ENCODE measurements at places on chromosomes 2 and 18.

GRCh38 chr2:65452150-65452895 is 19.9 kb upstream of the SPRED2 start:
- DNase-seq = no peak

GRCh38 chr2:226898897-226899296 is 63.0 kb downstream of the RHBDD1 start:
- no peak for DNase-seq

DNA sequence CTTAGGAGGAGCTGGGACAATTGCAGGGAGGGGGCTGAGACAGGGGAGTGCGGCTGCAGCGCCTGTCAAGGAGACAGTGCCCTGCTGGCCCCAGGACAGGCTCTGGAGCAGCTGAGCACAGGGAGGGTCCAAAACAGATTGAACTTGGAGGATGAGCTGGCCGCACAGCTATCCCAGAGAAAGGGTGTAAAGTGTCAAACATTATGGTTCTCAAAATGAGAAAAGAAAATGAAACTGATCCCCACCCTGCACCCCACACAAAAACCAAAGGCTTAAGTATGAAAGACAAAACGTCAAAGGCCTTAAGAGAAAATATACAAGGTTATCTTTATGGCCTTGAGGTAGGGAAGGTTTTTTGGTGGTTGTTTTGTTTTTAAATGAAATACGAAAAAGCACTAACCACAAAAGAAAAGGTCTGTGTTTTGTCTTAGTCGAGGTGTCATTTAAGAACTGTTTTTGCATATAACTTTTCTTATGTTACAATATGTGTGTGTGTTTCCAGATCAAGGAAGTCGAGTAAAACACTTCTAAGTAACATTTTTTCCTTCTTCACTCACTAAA is 111.8 kb downstream of the HDAC4 start:
- no peak for DNase-seq

DNA sequence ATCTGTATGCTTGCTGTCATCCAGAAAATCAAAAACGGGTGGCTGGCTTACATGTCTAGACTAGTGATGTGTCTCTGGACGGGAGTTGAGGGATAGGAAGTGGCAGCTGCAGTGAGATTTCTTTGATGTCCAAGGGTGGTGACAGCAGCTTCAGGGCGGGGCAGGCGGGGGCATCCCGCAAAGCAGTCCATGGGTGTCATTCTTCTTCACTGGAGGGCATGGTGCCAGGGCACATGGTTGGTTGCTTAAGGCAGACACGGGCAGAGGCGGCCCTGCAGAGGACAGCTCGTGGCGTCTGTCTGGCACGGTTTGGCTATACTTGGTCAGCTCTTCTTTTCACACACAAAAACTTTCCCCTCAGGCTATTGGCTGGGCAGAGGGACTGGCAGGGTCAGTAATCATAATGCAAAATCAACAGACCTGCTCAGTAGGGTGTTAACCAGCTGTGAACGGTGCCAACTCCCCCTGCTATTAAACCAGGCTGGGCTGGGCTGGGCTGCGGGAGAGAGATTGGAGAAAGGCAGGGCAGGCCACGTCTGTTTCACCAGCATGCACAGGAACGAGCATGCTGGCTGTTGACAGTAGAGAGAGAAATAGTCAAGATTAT is 63.7 kb downstream of the COL4A3 start:
- DNase-seq = no peak

GRCh38 chr2:72920318-72921087 is 3.2 kb downstream of the EMX1 start:
- DNase-seq = no peak

- DNase-seq = no peak
These were observed 4.3 kb downstream of the VAPA start for GRCh38 chr18:9918016-9918680.

- no peak for DNase-seq
These were observed 368.7 kb downstream of the ZNF516 start for GRCh38 chr18:76126327-76126726.

DNA sequence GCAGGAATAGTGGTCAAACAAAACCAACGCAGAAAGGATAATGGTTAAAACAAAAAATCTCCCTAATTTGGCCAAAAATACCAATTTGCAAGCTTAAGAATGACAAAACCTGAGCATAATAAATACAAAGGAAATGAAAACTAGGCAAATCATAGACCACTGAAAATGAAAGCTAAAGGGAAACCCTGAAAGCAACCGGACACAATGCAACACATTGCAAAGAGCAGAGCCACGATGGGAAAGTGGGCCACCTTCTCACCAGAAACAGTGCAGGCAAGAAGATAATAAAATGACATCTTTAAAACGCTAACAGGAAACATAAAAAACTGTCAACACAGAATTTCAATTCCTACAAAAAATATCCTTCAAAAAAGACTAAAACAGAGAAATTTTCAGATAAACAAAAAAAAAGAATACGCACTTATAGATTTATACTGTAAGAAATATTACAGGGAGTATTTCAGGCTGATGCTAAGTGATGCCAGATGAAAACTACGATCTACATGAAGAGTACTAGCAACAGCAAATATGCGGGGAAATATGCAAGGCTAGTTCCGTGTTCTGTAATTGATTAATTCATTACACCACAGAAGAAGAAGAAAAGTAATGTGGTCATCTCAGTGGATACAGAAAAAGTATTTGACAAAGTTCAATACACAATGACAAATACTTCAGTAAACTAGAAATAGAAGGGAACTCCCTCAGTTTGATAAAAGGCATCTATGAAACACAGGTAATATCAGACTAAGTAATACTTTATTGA is 239.5 kb downstream of the L3MBTL4 start:
- DNase-seq = no peak

GRCh38 chr2:46650556-46651001 is 171.2 kb downstream of the TMEM247 start:
- peak; percentile 43 for DNase-seq

DNA sequence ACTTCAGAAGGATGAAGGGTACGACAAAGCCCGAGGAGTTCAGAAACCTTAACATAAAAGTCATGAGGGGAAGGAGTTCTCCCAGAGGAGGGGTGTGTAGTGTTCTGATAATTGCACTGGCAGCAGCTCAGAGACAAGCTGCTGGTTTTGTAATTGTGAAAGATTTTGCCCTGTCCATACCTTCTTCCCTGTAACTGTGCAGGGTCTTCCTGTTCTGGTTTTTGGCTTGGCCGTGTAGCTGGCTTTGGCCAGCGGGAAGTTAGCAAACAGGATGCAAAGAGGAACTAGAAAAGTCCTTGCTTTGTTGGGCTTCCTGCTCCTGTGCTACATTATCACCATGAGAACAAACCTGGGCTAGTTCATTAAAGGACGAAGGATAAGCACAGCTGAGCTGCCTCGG is 160.8 kb downstream of the LPIN1 start:
- no peak for DNase-seq

- DNase-seq = no peak
These were observed 111.1 kb downstream of the PDCL3 start for GRCh38 chr2:100673691-100674485.

DNA sequence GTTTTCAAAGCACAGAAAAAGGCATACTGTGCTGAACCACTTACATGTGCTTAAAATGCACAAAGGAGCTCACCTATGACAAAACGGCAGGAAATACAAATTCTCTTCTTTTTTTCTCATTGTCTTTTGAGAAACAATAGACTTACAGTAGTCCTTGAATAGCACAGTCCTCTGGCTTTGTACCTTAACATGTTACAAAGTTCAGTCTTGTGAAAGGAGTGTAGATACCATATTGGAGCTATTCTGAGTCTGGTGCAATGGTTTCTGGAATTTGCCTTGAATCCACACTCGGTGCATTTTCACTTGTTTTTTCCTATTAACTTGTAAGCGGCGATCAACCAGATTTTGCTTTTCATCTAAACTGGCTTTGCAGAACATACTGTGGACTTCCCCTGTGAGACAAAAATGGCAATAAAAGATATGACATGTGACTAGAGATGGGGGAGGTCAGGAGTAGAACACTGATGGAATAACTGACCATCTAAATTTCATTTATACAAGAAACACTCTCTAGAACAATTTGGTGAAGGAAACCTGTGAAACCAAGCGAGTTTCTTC is 109.7 kb downstream of the METTL8 start:
- DNase-seq = no peak

DNA sequence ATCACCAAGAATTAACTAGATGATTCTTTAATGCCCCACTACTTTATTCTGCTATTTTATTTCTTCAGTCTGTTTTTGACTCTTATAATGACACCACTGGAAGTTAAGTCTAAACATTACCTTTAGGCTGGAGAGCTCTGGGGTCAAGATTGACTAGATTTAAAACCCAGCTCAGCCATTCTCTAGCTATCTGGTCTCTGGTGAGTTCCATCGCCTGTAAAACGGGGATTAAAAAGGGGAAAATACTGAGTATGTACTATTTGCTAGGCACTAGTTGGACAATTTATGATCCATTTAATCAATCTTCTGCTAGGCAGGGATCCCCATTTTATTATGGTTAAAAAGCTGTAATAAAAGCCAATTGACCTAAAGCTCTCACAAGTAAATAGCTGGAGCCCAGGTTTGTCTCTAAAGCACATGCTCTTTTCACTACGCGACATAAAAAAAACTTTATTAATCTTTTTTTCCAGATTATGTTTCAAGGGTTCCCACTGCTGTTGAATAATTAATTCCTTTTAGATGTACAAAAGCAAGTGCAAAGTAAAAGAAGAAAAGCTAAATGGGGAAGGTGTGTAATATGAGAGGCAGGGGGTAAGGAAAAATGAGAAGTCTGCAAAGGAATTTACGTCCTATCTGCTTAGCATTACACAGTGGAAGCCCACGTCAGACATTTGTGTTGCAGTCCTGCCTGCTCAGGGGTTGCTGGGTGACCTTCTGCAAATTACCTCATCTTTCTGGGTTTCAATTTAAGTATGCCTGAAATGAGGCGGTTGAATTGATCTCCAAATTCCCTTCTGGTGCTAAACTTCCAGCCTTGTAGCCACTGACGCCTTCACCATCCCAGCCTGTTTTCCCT is 918 bp upstream of the NABP1 start:
- peak; percentile 36 for DNase-seq

DNA sequence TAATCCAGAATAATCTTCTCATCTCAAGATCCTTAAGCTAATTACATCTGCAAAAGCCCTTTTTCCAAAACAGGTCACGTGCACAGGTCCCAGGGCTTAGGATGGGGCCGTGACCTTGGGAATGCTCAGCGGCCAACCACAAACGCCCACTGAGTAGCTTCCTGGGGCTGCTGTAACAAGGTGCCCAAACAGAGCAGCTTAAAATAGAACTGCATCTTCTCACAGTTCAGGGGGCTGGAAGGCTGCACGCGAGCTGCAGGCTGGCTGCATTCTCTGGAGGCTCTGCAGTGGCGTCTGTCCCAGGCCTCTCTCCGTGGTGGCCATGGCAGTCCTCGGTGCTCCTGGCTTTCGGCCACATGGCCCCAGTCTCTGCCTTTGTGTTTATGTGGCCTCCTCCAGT is 31.9 kb downstream of the ADI1 start:
- no peak for DNase-seq

GRCh38 chr2:133503927-133504326 is 64.3 kb downstream of the NCKAP5 start:
- DNase-seq = no peak

DNA sequence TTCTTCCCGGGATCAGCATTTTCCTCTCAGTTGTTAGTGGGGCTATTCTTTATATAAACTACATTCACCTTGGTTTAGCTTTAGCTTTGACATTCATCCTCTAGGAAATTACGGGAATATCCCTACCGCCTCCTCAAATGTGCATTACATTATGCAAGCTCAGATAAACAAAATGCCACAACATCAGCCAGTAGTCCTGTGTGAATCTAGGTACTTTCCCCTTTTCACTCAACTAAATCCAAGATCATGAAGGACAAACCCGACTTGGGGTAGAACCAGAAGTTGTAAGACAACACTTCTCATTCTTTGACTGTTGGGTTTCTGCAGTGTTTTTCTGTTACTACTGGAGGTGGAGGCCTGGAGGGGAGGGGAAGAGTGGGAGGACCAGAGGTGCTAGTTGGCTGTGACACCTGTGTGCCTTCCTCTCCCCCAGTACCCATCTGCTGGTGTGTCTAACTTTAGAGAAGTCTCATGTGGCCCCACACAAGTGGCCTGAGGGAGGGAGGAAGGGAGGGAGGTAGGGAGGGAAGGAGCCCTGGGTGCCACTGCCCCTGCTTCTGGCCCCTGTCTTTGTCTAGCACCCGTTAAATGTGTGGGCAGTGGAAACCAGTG is 84.8 kb upstream of the BCL2L11 start:
- DNase-seq = no peak

- DNase-seq = no peak
These were observed 79.1 kb downstream of the NCKAP5 start for GRCh38 chr2:133489146-133489545.

DNA sequence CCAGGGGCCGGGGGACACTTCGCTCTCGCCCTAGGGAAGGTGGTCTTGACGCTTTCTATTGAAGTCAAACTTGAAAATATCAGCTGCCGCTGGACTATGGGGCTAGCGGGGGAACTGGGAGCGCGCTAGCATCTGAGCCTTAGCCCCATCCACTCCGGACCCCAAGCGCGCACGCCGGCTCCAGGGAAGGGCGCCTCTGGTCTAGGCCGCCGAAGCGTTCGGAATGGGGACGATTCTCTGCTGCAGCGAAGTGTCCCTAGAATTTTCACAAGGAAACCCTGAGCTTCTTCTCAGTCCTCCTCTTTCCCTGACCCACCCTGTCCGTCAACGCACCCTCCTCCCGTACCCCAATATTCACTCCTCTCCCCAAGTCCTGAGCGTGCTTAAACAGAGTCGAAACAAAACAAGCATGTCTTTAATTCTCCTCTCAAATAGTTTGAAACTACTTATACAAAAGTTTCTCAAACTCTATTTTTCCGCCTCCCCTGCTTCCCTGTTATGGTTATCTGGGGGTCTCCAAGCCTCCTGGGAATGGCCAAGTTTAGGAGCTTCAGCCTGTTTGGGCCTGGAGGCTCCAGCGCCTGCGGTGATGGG is 5.0 kb downstream of the RAX start:
- DNase-seq = no peak

- no peak for DNase-seq
These were observed 63.7 kb upstream of the ITGA4 start for GRCh38 chr2:181393472-181393871.

GRCh38 chr2:45973426-45973825 is 322.0 kb downstream of the PRKCE start:
- DNase-seq = no peak

- no peak for DNase-seq
These were observed 634 bp upstream of the CNDP1 start for GRCh38 chr18:74533666-74534065.

- DNase-seq = no peak
These were observed 36.7 kb downstream of the NDUFAF7 start for GRCh38 chr2:37268111-37268510.
